K562 (cell line): ENCODE measurements at places on chromosomes 2 and 18. TPM values are rescaled to one million over a fixed set of nuclear protein-coding genes. Genes with fewer than 3 reads are reported as not detected.

DNA sequence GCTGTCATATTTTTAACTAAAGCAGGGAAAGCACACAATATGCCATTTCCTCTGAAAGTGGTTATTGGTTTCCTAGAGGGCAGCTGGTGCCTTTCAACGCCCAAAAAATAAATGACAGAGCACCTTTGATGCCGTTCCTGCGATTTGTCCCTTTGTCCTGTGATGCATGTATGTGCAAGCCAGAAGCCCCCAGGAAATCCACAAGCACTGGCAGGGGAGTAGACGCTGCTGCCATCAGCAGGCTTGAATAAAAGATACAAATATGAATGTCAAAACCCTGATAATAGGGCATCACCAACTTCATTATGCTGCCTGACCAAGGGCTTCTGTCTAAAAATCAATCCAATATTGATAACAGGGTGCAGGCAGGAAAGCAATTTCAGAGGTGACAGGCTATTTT is 246.1 kb downstream of the FBXO15 start:
- no peaks in the 10 kb centered on the region for H3K36me3 ChIP-seq
- no peak overlapping the region for H3K4me3 ChIP-seq
- no peak overlapping the region for H3K27ac ChIP-seq

The IL1F10 gene
- not detected in 2 replicates for total RNA-seq

DNA sequence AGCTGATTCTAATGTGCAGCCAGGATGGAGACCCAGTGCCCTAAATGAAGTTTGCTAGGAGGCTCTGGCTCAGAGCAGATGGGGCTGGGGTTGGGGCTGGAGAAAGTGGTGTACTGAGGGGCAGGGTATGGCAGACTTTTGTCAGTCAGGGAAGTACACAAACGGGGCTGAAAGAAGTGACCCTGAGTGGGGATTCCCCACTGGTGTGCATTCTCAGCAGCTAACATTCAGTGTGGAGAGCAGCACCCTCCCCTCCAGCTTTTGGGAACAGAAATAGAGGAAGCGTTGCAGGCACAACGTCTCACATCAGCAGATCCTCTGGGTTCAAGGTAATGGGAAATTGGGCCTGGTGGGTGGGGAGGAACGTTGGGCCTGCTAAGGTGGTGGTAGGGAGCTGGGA is 89.1 kb upstream of the GCFC2 start:
- H3K27ac ChIP-seq: no peak overlapping the region
- no peaks in the 10 kb centered on the region for H3K4me1 ChIP-seq
- H3K4me3 ChIP-seq: no peak overlapping the region

DNA sequence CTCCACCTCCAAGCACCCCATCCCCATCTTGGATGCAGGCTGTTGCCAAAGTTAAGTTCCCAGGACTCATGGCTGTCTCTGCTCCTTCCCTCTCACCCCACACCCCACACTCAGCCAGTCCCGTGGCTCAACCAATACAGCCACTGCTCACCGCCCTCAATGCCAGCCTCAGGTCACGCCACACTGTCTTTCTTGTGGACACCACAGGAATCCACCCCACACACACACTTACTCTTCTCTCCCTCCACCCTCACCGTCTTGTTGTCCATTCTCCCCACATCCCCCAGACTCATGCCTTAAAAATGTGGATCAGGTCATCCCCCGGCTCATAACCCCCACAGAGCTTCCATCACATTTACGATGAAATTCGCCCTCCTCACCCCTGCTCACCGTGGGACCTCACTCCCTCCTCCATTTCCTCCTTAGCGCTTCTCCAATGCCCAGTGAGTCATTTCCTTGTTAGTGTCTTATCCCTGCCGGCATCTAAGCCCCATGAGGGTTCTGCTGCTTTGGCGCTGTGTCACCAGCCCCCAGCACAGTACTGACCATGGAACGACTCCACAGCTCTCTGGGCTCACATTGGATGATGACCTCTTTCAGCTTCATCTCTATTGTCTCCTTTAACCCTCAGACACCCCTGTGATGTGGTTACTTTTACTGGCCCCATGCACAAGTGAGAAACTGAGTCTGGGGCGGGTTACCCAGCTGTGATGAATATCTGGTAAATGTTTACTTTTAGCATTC is 13.8 kb downstream of the MLPH start:
- H3K4me1 ChIP-seq: no peaks in the 10 kb centered on the region
- peak; percentile 20 for DNase-seq
- H3K27ac ChIP-seq: no peak overlapping the region
- H3K36me3 ChIP-seq: no peaks in the 10 kb centered on the region
- no peak overlapping the region for H3K4me3 ChIP-seq

- no peak overlapping the region for H3K4me3 ChIP-seq
- H3K27me3 ChIP-seq: no peaks in the 10 kb centered on the region
- no peaks in the 10 kb centered on the region; the same call in 2 of the 3 replicates for H3K4me1 ChIP-seq
- no peak overlapping the region for H3K27ac ChIP-seq
These were observed 16.7 kb upstream of the EPB41L5 start for GRCh38 chr2:119996148-119996547.

The ANXA4 gene
- 11.8 and 12.7 TPM in 2 replicates for total RNA-seq

The OXER1 gene
- total RNA-seq: not detected in 2 replicates

GRCh38 chr18:59874166-59874565 is 25.6 kb upstream of the PMAIP1 start:
- no peaks in the 10 kb centered on the region for H3K27me3 ChIP-seq
- H3K27ac ChIP-seq: no peak overlapping the region
- DNase-seq: no peak
- H3K4me1 ChIP-seq: no peaks in the 10 kb centered on the region; the same call in 1 of the 2 replicates

DNA sequence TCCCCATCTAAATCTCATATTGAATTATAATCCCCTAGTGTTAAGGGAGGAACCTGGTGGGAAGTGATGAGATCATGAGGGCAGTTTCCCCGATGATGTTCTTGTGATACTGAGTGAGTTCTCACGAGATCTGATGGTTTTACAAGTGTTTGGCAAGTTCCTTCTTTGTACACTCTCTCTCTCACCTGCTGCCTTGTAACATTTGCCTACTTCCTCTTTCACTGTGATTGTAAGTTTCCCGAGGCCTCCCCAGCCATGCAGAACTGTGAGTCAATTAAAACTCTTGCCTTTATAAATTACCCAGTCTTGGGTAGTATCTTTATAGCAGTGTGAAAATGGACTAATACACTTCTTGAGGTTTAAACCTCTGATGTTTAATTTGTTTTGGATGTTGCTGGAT is 177.5 kb downstream of the CD8B2 start:
- H3K4me3 ChIP-seq: no peak overlapping the region
- no peak for DNase-seq
- no peaks in the 10 kb centered on the region for H3K4me1 ChIP-seq
- no peak overlapping the region for H3K27ac ChIP-seq

DNA sequence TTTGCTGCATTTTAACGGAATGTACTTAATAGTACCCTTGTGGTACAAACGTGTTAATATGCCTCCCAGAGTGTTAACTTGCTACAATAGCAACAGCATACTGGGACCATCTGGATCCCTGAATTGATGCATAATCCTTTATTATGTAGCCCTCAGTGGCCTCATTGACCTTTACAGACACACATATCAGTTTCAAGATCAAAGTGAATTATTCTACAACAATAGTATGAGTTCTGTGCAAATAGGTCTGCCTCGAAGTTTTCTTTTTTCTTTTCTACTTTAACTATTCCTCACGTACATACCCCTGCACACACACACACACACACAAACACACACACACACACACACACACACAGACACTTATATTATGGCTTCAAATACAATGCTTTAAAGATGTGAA is 1622.1 kb downstream of the LRP1B start:
- H3K36me3 ChIP-seq: no peaks in the 10 kb centered on the region
- DNase-seq: no peak
- H3K4me1 ChIP-seq: no peaks in the 10 kb centered on the region
- H3K27me3 ChIP-seq: no peaks in the 10 kb centered on the region
- no peak overlapping the region for H3K27ac ChIP-seq

The TEKT4 gene
- 0.51 and 0.58 TPM in 2 replicates for total RNA-seq

DNA sequence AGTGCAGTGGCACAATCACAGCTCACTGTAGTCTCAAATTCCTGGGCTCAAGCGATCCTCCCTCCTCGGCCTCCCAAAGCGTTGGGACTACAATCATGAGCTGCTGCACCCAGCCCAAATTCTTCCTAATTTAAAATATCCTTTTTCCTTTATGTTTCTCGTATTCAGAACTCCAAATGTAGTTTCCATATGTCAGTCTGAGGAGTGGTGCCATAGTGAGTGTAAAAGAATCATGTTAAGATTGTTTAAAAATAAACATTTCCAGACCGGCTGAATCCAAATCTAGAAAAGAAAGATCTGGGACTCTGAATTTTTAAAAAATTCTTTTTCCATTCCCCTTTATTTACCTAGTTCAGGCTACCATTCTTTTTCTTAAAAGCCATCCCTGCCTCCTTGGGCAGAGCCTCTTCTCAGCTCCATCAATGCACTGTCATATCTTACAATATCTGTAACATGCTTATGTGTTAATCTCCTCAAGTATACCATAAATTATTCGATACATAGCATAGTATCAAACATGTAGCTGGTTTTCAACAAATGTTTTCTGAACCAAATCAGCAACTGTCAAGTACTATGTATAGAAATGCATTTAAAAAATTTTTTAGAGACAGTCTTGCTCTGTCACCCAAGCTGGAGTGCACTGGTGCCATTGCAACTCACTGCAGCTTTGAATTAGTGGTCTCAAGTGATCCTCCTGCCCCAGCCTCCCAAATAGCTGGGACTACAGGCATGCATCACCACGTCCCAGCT is 31.3 kb downstream of the PTPN2 start:
- H3K36me3 ChIP-seq: peaks cover 26% of the 10 kb centered on the region; the same call in 1 of the 3 replicates
- no peak for DNase-seq
- no peak overlapping the region for H3K27ac ChIP-seq
- H3K4me3 ChIP-seq: no peak overlapping the region

The NPHP1 gene
- not detected in 2 replicates for total RNA-seq

GRCh38 chr2:43467891-43468290 is 127.9 kb downstream of the THADA start:
- no peaks in the 10 kb centered on the region for H3K4me1 ChIP-seq
- DNase-seq: no peak
- no peaks in the 10 kb centered on the region for H3K36me3 ChIP-seq
- H3K4me3 ChIP-seq: no peak overlapping the region

GRCh38 chr18:47893939-47894699 is 36.3 kb downstream of the SMAD2 start:
- H3K27me3 ChIP-seq: no peaks in the 10 kb centered on the region
- peaks cover 17% of the 10 kb centered on the region; the same call in 2 of the 3 replicates for H3K4me1 ChIP-seq
- DNase-seq: no peak
- peak overlapping the region; percentile 17; the same call in 2 of the 3 replicates for H3K27ac ChIP-seq
- peaks cover 8% of the 10 kb centered on the region; the same call in 1 of the 3 replicates for H3K36me3 ChIP-seq

DNA sequence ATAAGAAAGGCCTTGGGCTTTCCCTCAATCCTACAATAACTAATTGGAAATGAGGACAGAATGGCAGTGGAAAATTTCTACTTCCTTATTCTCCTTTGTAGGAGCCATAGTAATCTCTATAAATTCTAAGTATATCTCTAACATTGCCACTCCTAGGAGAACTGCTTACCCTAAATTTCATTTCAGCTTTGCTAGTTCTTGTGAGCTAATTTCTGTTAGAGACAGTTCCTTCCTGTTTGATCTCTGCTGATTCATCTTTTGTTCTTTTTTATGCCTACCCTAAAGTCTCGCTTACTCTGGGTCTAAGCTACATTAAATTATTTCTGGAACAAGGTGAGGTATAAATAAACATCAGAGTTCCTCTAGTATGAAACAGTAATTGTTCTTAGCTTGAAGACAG is 25.7 kb downstream of the ABHD3 start:
- H3K36me3 ChIP-seq: peaks cover 14% of the 10 kb centered on the region; the same call in 1 of the 3 replicates
- no peak overlapping the region for H3K27ac ChIP-seq
- H3K27me3 ChIP-seq: no peaks in the 10 kb centered on the region
- no peak for DNase-seq
- H3K4me3 ChIP-seq: no peak overlapping the region

DNA sequence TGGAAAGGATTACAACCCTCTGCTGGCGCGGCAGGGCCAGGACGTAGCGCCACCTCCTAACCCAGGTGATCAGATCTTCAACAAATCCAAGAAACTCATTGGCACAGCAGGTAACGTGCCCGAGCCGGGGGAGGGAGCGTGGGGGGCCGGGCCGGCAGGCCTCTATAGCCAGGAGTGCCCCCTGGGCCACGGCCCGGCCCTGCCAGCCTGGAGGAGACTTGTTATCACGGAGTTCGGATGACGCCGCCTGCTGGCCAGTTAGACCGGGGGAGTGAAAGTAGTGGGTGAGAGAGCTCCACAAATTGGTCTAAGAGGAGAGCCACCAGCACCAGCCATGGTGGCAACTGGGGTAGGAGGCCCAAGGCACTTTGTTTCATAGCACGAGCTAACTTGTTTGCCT is 8.6 kb upstream of the TMEM214 start:
- peaks cover 50% of the 10 kb centered on the region for H3K4me1 ChIP-seq
- no peaks in the 10 kb centered on the region for H3K27me3 ChIP-seq
- no peak overlapping the region for H3K27ac ChIP-seq
- H3K4me3 ChIP-seq: no peak overlapping the region
- DNase-seq: no peak

DNA sequence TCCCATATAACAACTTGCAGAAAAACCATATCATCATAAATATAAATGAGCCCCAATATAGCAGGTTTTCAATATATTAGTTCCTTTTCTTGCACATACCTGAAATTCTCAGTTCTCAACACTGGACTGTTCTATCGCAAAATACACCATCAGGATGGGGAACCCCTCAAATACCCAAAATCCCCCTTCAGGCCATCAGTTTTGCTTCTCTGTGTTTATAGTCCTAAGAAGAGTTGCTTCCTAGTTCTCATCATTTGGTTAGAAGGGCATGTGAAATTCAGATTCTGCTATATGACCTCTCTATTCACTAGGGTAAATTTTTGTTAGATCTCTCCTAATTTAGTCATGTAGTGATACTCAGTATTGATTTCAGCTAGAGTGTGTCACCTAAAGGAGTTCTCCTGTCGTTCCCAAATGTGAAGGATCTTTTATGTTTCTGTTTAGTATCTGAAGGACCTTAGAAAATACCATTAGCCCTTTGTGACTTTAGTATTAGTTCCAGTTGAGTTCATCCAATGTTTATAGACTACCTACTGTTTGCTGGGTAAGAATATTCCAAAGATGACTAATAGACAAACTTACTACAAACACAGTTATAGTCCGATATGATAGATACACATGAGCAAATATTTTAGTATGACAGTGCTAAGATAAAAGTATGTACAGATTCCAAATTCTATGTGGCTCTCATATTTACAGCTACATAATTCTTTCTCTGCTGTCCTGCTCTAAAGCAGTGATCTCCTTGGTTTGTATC is 115.8 kb downstream of the TTC27 start:
- no peaks in the 10 kb centered on the region for H3K4me1 ChIP-seq
- peaks cover 20% of the 10 kb centered on the region for H3K36me3 ChIP-seq
- H3K27me3 ChIP-seq: no peaks in the 10 kb centered on the region
- H3K27ac ChIP-seq: no peak overlapping the region

- H3K4me1 ChIP-seq: no peaks in the 10 kb centered on the region
- no peak overlapping the region for H3K4me3 ChIP-seq
- no peaks in the 10 kb centered on the region for H3K36me3 ChIP-seq
- H3K27ac ChIP-seq: no peak overlapping the region
These were observed 20.6 kb downstream of the SLC16A14 start for GRCh38 chr2:230048010-230048671.

DNA sequence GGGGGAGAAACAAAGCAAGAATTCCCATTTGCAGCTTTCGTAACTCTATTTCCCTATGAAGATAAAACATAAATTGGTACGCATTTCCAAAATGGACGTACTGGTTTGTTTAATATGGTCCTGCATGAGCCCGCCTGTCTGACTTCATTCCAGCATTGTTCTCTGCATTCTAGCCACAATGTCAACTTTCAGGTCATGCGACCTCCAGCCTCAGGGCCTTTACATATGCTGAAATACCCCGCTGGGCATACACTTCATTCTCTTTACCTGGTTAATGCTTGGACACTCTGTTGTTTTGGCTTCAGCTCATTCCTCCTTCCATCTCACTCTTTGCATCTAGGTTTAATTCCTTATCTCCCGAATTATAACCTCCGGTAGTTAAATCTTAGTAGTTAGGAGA is 103.7 kb upstream of the DNMT3A start:
- H3K4me3 ChIP-seq: no peak overlapping the region
- no peak overlapping the region for H3K27ac ChIP-seq
- peaks cover 4% of the 10 kb centered on the region; the same call in 1 of the 2 replicates for H3K27me3 ChIP-seq
- H3K4me1 ChIP-seq: no peaks in the 10 kb centered on the region
- no peak for DNase-seq
